ENCODE measurements at places on chromosomes 6 and 20.

DNA sequence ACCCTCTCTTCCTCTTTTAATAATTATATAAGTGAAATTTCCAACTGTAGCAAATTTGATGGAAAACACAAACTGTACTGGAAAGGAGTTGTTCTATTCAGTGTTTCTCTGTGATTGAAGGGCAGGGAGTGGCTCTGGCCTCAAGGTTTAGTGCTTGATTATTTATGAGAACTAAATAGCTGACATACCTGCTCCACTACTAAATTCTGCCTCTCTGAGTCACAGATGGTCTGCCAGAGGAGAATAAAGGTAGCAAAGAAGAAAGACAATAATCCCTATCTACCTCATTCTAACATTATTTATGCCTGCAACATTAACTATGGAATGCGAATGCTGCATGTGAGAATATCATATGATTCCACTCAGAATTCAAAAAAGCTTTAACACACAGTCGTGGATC lies 9.3 kb downstream of the BMP5 start:
- DNase-seq: no peak

GRCh38 chr6:2129182-2129621 lies 116.2 kb downstream of the GMDS start:
- DNase-seq: no peak

- DNase-seq: no peak
These were observed 105.3 kb upstream of the SUPT3H start for GRCh38 chr6:45483021-45483420.

DNA sequence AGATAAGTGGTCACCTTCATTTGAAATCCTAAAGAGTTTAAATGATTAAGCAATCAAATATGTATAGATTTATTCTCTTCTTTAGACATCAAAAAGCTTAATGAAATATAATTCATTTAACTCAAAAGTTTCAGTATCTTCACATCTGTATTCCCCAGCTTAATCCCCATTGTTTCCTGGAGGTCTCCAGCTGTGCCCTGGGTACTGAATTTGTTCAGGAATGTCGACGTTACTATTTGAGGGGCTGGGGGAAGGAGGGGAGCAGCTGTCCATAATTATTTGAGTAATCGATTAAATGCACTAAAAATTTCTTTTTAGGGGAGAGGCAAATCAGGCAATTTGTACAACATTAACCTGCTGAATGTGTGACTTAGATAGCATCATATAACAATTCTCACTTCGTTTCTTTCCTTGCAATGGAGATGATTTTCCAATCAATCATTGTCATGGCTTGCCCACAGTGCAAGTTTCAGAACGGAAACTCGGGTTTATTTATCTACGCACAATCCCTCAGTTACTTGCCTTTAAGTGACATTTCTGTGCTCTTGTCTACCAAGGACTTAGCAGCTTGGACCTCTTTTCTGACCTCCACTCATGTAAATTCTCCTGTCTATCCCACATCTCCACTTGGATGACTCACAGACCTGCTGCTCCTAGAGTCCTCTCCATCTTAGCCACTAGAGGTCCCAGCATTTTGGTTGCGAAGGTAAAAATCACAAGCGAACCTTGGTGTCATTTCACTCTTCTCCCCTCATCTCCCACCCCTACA lies 3.9 kb downstream of the DOK5 start:
- no peak for DNase-seq

- DNase-seq: no peak
These were observed 92.6 kb downstream of the COL19A1 start for GRCh38 chr6:69958978-69959377.

DNA sequence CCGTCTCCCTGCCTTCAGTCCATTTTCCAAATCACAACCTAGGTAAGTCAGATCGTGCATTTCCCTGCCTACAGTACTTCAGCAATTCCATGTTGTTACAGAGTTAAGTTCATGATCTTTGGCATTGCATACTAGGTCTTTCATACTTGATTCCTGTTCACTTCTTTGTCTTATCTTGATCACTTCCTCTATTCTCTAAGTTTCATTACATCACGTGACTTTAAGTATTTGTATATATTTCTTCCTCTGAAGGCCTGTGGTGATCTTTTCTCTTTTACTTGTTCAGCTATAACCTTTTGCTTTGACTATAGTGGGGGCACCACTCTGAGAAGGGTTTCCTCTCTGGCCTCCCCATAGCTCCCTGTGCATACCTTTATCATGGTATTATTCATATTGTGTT lies 100.2 kb downstream of the TRMT11 start:
- DNase-seq: no peak

DNA sequence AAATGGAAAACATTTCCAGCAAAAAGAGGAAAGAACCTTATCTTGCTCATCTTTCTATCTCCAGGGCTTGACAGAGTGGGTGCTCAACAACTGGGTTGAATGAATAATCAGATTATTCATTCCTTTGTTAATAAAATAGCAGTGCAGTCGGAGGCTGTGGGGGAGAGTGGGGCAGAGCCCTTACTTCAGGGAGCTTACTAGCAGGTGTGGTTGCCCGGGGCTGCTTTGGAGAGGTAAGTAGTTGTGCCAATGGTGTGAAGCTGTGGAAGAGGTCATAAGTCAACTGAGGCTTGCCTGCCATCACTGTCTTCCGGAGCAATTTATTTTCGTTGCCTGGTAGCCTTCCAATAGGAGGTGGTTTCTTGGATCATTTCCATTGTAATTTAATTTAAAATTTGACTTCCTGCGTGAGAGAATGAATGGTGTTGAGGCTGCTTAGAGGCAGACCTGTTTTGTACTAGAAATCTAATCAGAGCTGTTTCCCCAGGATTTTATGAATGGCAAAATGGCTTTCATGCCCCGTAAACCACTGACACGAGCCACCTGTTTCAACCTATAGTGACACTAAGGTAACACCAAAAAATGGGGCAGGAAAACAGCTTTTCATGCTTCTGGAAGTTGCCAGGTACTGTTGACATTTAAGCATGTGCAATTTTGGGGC lies 51.4 kb downstream of the ZDHHC14 start:
- DNase-seq: no peak

DNA sequence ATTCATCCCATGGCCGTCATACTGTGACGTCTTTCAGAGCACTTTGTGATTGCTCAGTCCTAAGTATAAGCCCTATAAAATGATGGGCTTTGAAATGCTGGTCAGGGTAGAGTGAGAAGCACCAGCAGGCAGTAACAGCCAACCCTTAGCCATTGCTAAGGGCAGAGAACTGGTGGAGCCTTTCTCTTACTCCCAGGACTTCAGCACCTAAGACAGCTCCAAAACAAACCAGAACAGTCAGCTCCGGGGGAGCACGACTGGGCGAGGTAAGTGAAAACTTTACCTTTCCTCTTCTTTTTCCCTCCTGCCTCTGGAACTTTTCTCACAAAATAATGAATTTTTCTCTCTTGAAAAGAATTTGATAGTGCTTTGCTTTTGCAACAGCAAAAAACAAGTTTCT lies at the start of gene VIP:
VIP (plus strand) TSS at position 104 of the 400 bp plus-strand sequence. CDS start 1,381 bp downstream, outside the sequence.
- DNase-seq: no peak

- DNase-seq: no peak
These were observed at the start of gene SLC35D3 for GRCh38 chr6:136921936-136922684. SLC35D3 (plus strand) TSS chr6:136922301; CDS start chr6:136922429, 128 bp downstream.

GRCh38 chr6:151702851-151703658 lies 104.4 kb upstream of the ESR1 start:
- no peak for DNase-seq

GRCh38 chr6:108914235-108915022 lies 66.2 kb downstream of the ARMC2 start:
- DNase-seq: no peak

DNA sequence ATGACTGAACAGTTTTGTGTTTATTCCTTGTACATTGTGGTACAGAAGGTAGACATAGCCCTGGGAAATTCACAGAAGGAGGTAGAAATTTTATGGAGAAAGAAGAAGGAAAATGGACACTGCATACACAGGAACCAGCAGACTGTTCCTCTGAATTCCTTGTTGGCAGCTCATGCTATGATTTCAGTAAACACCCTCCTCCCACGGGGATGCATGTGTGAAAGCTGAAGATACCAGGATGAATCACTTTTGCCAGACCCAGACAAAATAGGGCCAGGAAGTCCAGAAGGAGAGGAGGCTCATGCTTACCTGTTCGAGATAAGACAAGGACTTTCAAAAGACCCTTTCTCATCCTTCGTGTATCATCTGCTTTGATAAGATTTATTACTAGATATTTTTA lies 110.3 kb upstream of the GGTLC1 start:
- no peak for DNase-seq

GRCh38 chr6:32774426-32774825 lies 11.1 kb upstream of the HLA-DQB2 start:
- no peak for DNase-seq

DNA sequence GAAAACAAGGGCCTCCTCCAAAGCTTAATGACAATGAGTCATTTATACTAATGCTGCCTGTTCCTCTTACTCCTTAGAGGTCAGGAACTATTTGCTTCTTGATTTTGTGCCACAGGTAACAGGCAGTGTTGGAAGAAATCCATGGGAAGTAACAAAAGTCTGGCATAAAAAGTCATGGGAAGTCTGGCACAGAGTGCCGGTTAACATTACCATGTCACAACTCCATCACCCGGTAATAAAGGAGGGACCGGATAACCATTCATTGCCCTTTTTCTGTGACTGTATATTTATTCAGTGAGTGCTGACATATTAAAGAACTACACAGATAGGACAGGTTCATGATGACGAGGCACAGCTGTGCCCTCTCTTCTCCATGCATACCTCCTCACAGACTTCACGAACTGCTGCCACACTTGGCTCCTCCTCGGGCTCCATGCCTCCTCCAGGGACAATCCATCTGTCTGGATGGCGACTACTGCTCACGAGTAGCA lies 50.9 kb downstream of the NUDT3 start:
- DNase-seq: no peak

GRCh38 chr6:80210618-80211017 lies 104.1 kb downstream of the BCKDHB start:
- DNase-seq: no peak

DNA sequence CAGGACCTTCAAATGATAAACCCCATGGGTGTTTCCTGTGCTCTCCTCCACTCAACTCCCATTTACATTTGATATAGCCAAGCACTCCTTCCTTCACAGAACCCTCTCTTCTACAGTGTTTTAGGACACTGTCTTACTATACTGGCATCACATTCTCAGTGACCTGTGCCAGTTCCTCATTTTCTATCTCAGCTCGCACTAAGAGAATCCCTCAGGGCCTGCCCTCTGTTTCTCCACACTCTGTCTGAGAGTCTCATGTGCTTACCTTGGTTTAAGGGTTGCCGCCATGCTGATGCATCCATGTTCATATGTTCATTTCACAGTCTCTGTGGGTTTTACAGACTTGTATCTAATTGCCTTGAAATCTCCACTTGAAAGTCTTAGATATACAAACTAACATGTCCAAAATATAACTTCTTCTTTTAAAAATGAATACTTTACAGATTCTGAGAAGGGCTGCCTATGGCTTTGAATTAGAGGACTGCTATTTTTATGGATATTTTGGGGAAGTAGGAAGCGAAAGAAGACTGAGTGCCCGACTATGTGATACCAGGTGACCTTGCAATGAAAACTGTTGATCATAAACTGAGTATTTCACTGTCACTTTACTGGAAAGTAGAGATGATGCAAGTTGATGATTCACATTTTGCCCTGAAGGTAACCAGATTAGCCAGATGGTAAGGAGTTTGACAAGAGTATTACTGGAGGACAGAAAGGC lies 153.1 kb upstream of the SIM1 start:
- DNase-seq: no peak

- DNase-seq: no peak
These were observed 425.3 kb downstream of the EPM2A start for GRCh38 chr6:145309842-145310535.

DNA sequence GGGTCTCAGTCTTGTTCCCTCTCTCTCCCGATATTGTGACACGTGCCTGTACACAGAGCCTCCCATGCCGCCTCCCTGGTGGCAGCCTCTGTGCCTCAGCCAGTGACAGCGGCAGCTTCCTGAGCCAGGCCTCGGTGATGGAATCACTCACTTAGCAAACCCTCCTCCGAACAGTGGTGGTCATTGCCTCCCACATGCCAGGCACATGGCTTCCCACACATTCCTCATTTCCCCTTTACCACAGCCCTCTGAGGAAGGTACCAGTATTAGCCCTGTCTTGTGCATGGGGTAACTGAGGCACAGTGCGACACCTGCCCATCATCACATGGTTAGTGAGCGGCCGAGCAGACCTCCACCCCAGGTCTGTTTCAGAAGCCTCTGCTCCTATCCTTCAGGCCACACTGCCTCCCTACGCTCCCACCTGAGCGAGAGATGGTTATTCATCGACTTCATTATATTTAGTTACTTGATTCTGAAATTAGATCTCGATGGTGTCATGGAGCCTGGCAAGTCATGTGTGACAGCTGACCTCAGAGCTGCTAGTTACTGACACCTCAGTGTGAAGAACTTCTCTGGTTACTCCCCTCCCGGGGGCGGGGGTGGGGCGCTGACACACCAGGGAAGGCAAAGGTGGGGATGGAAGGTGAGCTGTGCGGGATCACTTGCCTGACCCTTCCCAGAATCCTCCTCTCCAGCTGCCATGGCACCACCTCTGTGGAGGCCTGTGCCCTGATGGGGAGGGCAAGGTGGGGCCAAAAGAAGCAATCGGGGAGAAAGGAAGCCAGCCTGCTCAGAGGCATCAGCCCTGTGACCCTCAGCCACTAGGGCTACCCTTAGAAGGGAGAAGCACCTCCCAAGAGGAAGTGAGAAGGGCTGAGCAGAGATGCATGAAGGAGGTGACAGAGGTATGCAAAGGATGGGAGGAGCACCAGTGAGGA lies 17.9 kb downstream of the MDGA1 start:
- DNase-seq: no peak

DNA sequence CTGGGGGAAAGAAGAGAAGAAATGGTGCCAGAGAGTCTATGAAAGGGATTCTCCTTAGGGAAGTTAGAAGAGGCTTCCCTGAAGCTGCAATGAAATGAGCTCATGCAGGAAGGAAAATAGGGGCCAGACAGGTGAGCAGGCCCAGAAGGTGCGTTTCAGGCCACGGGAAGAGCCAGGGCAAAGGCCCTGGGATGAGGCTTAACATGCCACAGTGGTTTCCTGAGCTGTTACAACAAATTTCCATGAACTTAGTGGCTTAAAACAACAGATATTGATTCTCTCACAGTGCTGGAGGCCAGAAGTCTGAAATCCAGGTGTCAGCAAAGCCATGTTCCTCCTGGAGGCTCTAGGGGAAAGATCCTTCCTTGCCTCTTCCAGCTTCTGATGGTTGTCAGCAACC lies 167.9 kb downstream of the TFAP2C start:
- DNase-seq: no peak
